ENCODE measurements at places on chromosomes 2 and 18. TPM values are rescaled to one million over a fixed set of nuclear protein-coding genes. Genes with fewer than 3 reads are reported as not detected.

GRCh38 chr18:75271952-75272351 lies 61.4 kb downstream of the TSHZ1 start:
- no peak for DNase-seq

DNA sequence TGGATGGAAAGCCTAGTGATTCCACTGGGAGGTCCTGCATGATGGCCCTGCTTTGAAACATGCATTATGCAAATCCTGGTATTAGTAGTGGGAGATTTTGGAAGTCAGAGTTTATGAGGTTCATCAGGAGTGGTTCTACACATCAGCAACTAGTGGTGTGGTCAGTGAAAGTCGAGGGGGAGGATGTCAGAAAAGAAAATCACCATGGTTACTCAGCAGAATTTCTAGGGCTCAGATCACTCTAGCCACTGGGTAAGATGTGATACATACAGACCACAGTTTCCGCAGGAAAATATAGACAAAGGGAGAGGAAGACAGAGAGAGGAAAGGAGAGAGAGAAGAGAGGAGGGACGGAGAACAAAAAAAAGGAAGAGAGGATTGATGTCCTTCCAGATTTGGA lies 2100.7 kb upstream of the PIK3C3 start:
- no peak for DNase-seq

DNA sequence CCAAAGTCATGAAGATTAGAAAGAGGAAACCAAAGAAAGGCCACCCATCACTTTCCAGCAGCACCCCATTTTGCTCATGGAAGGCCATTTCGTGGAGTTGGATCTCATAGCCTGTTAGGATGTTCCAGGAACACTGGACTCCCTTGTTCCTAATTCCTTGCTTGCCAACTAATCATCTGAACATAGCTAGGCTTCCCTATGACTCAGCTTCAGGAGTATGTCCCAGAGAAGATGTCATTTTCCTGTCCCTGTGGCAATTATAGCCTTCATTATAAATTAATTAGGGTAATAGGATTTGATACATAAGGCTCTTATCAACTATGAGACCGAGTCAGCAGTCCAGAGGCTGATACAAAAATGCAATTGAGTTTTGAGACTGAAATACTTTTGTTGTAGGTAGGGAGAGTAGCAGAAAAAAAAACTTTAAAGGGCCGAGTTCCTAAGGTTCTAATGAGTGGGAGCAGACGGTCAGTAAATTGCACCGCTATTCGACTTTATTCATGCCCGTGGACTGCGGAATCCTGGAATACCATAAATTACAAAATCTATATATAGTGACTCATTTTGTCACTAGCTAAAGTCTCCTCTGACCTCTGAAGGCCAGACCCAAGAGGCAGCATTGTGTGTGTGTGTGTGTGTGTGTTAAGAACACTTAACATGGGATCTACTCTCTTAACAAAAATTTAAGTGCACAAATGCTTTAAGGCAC lies 311.8 kb downstream of the FBXO15 start:
- DNase-seq = no peak

- DNase-seq = no peak
Observed at GRCh38 chr2:190415251-190415650, 7.1 kb downstream of the MFSD6 start.

Gene GPR35
- total RNA-seq = 0.24 TPM

Gene HRH4
- total RNA-seq = not detected

GRCh38 chr2:26401739-26402541 lies at the start of gene DRC1:
TSS of gene DRC1 (plus strand) at chr2:26401920. CDS start at chr2:26401990, 70 bp downstream.
- peak; percentile 5 for DNase-seq

- no peak for DNase-seq
Observed at GRCh38 chr2:136770384-136770783, 5.0 kb downstream of the THSD7B start.

DNA sequence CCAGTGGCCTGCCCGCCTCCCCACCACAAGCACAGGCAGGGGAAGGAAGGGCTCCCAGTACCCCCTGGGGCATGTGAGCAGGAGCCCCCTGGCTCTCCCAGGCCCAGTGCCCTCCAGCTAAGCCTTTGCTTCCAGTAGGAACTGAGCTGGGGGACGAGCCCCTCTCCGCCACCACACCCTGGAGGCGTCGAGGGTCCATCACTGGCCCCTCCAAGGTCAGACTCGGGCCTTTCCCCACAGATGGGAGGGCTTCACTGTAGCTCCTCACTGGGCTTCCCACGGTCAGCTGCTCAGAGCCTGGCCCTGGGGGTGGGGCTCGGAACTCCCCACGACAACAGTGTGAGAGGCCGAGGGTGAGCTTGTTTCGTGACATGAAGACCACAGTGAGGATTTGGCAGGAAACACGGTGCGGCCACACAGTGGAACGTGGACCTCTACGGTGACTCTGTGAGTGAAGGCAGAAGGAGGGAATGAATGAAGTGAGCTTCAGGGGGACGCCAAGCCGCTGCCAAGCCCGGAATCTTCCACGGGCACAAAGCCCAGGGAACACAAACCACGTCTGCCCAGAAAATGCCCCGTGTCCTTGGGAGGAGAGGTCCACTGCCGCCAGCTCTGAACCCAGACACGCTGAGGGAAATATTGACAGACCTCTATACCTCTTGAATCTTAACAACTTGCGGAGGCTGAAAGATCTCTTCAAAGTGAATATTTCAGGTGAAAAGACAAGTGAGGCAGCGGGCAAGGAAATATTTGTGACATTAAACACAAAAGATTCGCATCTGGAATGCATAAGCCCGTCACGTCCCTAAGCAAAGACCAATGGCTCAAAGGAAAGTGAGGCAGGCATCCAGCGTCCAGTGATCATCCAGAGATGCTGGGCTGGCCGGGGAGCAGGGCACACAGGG lies 144.8 kb upstream of the GPC1 start:
- no peak for DNase-seq

DNA sequence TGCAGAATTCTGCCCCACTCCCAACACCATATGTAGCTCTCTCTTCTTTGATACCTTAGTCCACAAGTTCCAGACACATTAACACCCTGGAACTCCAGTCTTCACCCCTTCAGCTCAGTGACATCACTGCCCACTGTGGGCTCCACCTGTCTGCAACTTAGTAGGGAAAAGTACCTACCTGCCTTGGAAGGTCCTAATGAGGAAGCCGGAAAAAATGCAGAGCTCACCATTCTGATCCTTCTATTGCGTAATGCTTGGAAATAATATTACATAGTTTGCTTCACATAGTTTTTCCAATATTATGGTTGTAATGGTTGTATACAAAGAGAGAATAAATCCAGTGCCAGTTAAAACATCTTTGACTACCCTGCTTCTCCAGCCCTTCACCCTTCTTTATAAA lies 738.4 kb downstream of the RNF144A start:
- no peak for DNase-seq

Gene POTEJ
- total RNA-seq = not detected

GRCh38 chr2:186603286-186603685 lies 13.4 kb downstream of the ITGAV start:
- DNase-seq = no peak

Gene SOWAHC
- 5.3 TPM for total RNA-seq

DNA sequence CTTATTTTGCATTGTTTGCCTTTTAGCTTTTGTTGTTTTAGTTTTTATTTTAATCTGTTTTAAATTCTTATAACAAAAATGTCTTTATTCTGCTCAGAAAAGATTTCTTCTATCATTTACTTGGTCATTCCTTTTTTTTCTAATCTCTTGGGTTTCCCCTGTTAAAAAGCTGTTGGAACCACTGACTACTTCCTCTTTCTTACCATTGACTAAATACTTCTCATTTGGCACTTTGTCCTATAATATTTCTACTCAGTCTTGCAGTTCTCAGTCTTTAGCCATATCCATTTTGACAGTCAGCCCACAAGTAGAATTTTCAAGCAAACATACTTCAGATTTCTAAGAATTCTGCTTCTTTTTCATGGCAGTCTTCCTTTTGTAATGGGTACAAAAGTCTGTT lies 567.2 kb downstream of the SATB2 start:
- no peak for DNase-seq

- DNase-seq = no peak
Observed at GRCh38 chr2:99808361-99809200, 318.8 kb upstream of the REV1 start.

- no peak for DNase-seq
Observed at GRCh38 chr2:16639431-16639830, 26.2 kb downstream of the CYRIA start.

Gene SNORC
- total RNA-seq = 0.39 TPM

DNA sequence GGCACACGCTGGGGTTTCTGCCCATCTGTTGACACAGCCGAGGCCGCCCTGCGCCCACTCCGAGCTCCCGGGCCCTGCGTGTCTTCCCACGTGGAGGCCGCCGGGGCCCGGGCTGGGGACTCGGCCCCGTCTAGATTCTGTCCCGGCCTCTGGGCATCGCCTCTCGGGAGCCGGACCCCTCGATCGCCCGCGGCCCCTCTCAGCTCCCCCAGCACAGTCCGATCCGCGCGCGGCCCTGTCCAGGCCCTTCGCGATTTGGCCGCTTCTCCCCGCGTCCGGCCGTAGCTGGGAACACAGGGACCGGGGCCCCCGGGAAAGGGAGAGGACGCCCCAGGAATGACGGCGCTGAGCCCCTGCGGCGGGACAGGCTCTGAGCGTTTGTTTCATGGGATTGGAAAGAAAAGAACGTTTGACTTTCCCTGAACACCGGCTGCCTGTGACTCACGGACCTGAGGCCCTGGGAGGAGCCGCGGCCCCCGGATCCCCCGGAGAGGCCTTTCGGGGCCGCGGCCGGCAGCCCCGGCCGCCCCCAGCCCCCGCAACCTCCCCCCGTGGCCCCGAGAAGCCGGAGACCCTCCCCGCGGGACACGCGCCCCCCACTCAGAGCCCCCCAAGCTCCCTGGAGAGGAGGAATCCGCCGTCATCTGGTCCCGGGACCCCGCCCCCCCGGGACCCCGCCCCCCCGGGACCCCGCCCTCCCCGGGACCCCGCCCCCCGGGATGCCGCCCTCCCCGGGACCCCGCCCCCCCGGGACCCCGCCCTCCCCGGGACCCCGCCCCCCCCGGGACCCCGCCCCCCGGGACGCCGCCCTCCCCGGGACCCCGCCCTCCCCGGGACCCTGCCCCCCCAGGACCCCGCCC lies 62.7 kb upstream of the CTDP1 start:
- no peak for DNase-seq

GRCh38 chr2:224802407-224802806 lies 86.2 kb upstream of the CCDC195 start:
- DNase-seq = no peak

DNA sequence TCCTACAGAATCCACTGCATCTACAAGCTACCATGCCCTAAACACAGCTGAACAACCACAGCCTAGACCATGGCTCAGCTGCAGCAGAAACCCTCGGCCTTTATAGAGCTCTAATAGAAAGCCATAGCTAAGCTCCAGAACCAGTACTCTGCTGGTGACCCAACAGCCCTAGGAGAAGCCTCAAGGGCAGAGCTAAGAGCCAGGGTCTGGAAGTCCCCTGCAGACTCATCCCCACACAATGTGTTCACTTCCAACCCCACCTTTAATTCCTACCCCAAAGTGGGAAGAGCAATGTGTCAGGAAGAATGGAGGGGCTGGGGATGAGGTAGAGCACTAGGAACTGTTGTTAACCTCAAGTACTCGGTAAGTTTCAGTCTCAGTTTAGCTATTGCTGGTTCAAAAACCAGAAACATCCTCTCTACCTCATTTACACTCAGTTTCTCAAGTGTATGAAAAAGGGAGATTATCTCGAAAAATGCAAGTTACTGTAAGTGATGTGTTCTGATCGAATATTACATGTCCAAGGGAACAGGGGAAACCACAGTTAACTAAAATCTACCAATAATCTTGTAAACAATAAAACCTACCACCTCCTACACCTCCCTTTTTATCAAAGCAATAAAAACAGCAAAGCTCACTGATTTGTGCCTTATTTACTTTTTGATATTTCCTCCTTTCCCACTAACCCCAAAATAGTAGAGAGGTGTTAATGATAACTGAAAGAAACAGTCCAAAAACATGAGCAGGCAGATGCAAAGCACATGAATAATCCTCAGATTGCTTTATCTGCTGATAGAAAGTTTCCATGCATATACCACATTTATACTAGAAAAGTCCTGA lies 36.2 kb downstream of the THADA start:
- DNase-seq = no peak

Gene FBLN7
- total RNA-seq = 5.8 TPM

GRCh38 chr2:239514754-239515530 lies 114.1 kb upstream of the HDAC4 start:
- no peak for DNase-seq

Gene MC2R
- total RNA-seq = not detected

DNA sequence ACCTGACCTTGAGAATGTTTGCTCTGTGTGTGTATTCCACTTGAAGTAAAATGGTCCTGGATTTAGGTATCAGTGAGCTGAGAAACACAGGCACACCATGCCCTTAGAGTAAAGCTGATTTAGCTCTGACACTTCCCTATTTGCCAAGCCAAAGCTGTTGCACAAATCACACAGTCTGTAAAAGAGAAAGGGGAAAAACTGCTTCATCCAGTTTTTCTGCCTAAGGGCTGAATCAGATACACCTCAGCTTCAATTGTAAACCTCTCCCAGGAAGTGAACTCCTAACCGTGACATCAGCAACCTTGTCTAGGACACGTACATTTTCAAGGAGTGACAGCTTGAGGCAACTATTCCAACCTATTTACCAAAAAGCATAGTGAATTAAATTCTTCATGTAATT lies 150.4 kb downstream of the NR4A2 start:
- no peak for DNase-seq

Gene POTEI
- 0.06 TPM for total RNA-seq

Gene UGT1A5
- not detected for total RNA-seq

- DNase-seq = no peak
Observed at GRCh38 chr2:217861334-217861877, 141.4 kb downstream of the TNS1 start.

- no peak for DNase-seq
Observed at GRCh38 chr2:6866275-6866671, 566 bp upstream of the CMPK2 start.

DNA sequence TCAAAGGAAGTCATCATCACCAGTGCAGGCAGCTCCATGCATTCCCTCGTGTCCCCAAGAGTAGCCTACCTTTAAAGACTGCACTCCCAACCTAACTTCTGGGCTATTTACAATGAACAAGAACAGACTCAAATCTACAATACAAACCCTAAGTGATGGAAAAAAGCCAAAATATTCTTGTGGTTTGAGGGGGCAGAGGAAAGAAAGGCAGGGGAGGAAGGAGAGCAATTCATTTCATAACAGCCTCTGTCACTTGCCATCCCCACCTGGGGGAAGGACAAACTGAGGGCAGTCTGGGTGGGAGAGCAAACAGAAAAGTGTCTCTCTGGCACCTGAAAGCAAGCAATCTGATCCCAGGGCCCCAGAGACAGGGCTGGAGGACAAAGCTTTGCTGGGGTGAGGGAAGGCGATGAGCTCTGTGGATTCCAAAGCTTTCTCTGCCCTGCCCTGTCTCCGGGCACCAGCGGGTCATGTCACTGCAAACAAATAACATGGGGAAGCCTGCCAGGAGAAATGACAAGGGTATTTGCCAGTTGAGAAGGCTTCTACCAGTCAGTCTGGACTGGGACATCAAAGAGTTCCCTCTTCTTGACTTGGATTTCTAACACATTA lies 528.0 kb upstream of the TNP1 start:
- DNase-seq = no peak

- DNase-seq = peak; percentile 78
Observed at GRCh38 chr18:48848641-48849143, 102.1 kb downstream of the SMAD7 start.

All from glomerular endothelial cell (primary cell).